Right forelimb (tissue), 1 donor: ENCODE measurements at places on chromosomes 1 and 21.

GRCh38 chr1:231207437-231207836 is 33.6 kb upstream of the GNPAT start:
- no peak for DNase-seq

DNA sequence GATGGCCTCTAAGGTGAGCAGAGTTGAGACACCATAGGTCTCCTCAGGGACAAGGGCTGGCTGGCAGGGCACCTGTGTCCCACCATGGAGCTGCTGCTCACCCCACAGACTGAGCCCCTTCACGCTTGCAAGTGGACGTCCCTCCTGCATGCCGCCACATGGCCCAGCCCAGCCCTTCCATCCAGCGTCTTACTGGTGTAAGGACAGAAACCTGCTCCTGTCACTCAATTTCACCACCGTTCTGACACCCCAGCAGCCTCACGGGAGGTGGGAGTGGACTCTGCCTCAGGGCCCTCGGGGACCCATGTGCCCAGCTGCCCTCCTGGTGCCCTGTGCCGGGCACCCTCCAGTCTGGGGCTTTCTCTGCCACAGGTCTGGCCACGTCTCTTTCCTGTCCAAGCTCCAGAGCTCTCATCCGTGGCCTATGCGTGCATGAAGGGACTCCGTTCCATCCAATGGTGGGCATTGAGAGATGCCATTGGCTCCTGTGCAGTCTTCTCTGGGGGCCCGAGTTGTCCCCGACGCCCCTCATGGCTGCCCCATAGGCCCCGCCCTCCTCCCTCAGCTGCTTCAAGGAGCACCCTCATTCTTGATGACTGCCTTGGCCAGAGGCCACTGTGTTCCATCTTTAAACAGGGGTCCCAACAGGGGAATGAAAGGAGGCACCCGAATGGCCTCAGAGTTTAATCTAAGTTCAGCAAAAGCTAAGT is 42.6 kb upstream of the COL6A1 start:
- no peak for DNase-seq

DNA sequence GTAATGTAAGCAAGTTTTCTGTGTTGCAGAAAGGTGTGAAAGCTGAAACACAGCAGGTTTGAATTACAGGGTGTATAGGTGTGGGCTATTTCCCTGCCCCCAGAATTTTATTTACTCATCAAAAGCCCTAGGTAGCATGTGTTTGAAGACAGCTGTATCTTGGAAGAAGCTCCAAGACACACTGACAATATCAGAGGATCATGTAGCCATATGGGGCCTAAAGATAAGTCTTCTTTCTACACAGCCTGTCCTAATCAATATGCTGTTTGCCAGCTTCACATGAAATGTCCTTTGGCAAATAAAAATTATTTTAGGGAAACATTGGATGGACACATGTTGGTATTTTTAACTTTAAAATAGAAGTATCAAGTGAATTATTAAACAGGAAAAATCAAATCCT is 17.5 kb upstream of the SUCO start:
- no peak for DNase-seq

GRCh38 chr1:192475970-192476369 is 99.6 kb upstream of the RGS1 start:
- no peak for DNase-seq

DNA sequence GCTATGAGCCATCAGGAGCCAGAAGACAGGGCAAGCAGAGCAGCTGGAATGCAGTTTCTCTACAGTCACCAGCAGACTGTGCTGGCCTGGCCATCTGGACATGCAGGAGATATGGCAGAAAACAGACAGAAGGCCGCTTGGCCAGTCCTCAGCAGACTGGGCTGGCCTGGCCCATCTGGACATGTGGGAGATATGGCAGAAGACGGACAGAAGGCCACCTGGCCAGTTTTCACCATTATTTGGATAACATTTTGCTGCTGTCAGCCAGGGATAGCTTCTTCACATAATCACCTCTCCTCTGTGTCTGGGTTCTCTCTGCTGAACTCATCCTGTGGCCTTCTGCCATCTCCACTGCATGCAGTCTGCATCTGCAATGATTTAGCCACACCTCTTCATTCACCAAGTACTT is 25.0 kb upstream of the CACYBP start:
- DNase-seq = no peak

GRCh38 chr1:175168782-175169181 is 23.8 kb downstream of the KIAA0040 start:
- DNase-seq = no peak

- DNase-seq = no peak
Measured at GRCh38 chr1:222441066-222441465, 106.8 kb downstream of the HHIPL2 start.

DNA sequence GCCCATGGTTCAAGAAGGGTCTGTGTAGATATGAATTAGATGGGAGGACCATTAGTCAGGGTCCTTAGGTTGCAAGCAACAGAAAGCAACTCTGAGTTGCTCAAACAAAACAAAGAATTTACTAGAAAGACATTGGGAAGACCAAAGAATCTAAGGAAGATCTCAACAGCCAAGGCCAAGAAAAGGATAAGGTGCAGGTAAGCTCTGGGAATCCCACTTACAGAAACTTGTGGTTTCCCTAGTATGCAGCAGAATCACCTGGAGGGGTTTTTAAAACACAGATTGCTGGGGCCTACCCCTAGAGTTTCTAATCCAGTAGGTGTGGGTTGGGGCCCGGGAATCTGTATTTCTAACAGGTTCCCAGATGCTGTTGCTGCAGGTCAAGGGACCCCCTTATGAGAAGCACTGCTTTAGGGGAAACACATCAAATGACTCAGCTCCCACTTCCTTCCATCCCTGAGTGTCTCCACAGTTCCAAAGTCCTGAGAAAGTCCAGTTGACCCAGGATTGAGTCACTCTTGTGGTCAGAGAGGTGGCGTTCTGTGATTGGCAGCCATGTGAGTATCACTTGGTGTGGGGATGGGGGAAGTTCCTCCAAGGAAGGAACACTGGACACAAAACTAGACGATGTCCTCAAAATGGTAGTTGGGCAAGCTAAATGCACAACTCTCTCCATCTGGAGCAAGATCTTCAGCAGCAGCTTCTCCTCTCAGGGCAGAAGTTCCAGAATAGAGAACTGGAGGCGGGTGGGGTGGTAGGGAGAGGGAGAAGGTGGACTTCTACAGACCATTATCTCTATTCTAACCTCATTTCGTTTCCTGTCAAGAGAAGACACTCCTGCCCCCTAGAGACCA is 24.2 kb upstream of the EYA3 start:
- DNase-seq = no peak

DNA sequence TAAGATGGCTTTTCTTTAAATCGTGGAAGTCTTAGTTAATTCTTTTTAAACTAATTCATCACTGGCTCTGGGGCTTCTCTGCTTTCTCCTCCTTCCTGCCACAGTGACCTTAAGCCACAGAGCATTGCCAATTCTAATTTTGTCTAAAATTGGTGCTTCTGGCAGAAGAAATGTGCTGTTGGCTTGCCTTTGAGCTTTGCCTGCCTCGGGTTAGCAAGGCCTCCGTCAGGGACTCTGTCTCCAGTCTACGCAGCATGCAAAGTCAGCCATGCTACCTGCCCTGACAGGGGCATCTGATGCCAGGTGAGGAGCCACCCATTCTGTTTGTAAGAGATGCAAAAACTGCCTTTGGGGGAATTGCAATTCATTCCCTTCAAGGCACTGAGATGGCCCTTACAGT is 25.2 kb downstream of the CLDN14 start:
- no peak for DNase-seq

DNA sequence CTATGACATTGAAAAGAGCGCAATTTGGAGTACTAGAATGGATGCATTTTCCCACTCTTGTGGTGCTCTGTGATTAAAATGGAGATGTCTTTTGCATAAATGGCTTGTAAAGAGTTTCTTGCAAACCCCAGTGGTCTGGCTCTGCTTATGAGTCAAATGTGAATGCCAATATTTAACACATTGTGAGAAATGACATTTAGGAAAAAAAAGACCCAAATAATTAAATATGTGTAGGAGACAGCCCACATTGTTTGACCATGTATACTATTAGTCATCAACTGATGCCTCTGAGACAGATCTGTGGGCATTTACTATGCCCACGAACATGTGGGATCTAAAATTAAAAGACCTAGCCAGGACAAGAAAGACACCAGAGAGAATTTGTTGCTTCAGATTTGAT is 22.2 kb upstream of the RUNX1 start:
- DNase-seq = no peak

GRCh38 chr1:119954476-119955422 is 58.4 kb upstream of the ADAM30 start:
- no peak for DNase-seq

DNA sequence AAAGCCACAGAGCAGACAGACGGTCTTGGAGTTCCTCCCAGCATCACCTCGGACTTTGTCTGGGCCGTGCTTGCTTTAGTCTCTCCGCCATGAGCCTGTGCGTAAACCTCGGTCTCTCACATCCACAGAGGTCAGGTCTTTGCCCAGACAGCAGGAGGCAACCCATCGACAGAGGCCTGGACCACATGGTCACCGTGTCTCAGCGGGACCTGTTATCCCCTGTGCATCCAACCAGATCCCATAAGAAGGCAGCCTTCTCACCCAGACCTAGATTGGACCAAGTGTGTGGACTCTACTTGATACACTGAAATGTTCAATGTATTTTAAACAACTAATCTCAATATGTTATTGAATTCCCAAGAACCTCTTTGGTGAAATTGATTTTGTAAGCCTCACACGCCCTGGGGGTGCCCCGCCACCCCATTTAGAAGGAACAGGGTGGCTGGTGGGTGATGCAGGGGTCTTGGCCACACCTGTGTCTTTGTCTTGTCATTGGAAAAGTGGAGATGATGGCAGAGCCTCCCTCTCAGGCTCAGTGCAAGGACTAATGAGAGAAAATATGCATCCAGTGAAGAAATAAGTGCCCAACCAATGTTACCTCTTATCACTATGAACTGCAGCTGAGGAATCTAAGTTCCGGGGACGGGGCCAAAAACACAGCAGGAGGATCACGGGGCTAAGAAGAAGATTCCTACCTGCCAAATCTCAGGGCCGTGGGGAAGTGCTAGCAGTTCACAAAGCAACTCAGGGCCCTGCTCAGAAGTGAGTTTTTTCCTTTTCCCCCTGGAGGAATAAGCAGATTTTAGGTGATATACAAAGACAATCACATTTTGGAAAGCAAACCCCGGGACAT is 101.6 kb upstream of the BACE2 start:
- no peak for DNase-seq

DNA sequence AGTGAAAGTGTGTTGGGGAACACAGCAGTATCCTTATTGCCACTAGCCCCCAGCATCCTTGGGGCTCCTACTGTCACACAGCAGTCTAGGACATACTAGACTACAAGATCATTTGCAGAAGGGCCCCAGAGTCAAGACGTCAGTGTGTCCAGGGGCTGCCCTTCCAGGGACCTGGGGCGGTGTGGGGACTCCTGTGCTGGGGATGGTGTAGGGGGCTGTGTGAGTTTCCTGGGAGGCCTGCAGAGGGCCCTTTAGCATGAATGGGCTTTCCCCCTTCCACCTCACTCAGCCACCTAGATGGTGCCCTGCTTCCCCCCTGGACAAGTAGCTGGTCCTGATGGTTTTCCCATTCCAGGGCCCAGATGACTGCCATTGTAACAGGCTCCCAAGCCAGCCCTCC is 17.5 kb upstream of the KIF21B start:
- no peak for DNase-seq

DNA sequence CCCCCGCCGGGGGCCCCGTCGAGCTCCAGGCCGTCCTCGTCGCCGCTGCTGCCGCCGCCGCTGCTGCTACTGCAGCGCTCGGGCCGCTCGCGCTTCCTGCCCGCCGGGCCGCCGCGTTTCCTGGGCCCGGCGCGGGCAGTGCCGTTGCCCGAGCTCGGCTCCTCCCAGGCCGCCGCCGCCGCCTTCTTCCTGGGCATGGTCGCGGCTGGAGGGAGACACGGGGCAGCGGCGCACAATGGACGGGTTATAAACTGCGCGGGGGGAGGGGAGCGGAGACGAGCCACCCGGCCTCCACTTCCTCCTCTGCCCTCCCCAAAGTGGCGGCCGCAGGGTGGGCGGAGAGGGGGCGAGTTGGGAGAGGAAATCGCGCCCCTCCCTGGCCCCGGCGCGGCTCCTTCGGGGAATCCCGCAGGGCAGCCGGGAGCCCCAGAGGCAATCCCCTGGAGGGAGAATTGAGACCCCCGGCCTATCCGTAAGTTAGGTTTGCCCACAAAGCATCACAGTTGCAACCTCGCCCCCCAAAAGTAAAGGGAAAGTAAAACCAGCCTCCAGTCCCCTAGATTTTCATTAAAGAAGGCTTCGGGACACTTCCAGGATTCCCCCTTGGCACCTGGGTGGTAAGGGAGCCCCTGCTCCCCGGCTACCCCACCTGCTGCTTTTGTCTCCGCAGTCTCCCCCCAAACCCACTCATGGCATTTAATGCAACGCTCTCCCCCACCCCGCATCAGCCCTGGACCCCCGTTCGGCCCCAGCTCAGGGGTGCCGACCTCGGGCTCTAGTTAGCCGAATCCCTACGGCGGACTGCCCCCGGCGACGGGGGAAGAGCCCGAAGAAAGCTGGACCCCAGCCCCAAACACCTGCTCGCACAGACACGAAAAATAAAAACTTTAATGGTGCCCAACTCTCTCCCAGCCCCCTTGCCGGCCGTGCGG is 893 bp downstream of the RCC2 start:
- peak; percentile 79 for DNase-seq

- no peak for DNase-seq
Measured at GRCh38 chr21:42003051-42003461, 7.1 kb downstream of the ZBTB21 start.

GRCh38 chr1:196002906-196003305 is 605.3 kb downstream of the KCNT2 start:
- no peak for DNase-seq

GRCh38 chr1:2445823-2446215 is 30.3 kb upstream of the PLCH2 start:
- DNase-seq = no peak

DNA sequence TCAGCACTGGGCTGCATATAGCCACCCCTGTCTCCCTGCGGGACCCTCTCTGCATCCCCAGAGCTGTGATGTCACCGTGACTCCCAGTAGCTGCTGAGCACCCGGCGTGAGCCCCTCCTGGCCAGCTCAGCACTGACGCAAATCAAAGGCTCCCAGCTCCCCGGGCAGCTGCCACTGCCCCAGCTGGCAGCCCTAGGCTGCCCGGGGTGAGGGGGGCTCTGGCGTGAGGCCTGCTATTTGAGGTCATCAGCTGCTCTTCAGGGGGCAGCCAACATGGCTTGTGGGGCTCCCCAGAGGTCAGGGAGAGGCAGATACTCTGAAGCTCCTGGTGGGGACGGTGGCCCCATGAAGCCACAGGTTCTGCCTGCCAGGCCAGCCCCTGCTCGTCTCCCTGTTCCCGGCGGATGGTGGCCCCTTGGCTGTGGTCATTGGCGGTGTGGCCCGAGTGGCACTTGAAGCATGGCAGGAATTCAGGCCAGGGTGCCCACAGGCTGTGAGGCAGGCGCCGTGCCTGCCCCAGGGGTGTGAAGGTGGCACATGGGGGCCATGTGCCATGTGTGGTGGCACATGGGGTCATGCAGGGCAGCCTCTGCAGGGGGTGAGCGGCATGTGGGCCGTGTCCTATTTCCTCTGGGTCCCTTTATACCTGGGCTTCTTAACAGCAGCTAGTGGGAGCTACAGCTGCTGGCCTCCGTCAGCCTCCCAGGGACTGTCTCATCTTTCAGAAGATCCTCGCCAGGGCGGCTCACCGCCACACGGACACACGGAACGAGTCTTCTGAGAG is 85.4 kb downstream of the SIK1 start:
- DNase-seq = no peak

GRCh38 chr1:19814681-19815503 is at the start of gene RNF186:
Gene RNF186 (minus strand): TSS chr1:19815283. CDS start chr1:19815101, 182 bp downstream.
- no peak for DNase-seq

GRCh38 chr1:230087028-230087716 is 20.1 kb downstream of the GALNT2 start:
- no peak for DNase-seq
